Frontal cortex (tissue), 4 donors: ENCODE measurements at places on chromosomes 5 and 9. TPM values are rescaled to one million over a fixed set of nuclear protein-coding genes. Genes with fewer than 3 reads are reported as not detected.

The LCN9 gene
- not detected for total RNA-seq

The NR5A1 gene
- not detected for total RNA-seq

- no peak for DNase-seq
Observed at GRCh38 chr9:125949703-125950460, 202.7 kb downstream of the PBX3 start.

- DNase-seq, result no peak
Observed at GRCh38 chr9:77785341-77785740, 137.2 kb upstream of the GNA14 start.

- no peak for DNase-seq
Observed at GRCh38 chr9:4155221-4156026, 144.4 kb downstream of the GLIS3 start.
